Activated CD4-positive, alpha-beta T cell treated with anti-CD3 and anti-CD28 coated beads for 48 hours (primary cell): ENCODE measurements at places on chromosomes 4 and X.

GRCh38 chr4:132669786-132670185, 479.3 kb upstream of the PCDH10 start:
- DNase-seq, result no peak

GRCh38 chr4:38144031-38144430, 183.8 kb downstream of the PTTG2 start:
- no peak for DNase-seq

- peak; percentile 79 for DNase-seq
Observed at GRCh38 chrX:40175511-40176350, 78.0 kb upstream of the BCOR start.

DNA sequence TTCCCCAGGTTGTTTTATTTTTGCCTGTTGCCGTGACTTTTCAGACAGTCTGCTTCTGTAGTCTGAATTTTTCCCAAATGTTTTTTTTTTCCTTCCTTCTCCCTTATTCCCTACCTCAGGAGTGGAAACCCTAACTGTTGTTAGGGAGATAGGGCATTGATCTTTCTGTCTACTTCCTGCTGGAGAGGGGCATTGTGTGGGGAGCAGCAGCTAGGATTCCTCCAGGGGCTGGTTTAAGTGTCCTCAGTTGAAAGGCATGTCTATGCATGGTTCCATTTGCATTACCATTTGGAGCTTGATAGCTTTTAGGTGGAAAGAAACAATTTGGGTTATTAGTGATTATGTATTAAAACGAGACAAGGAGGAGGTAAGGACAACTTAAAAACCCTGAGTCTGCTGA, 383.9 kb downstream of the DCAF12L2 start:
- DNase-seq, result no peak

GRCh38 chr4:153216546-153216945, 12.3 kb downstream of the TRIM2 start:
- no peak for DNase-seq

DNA sequence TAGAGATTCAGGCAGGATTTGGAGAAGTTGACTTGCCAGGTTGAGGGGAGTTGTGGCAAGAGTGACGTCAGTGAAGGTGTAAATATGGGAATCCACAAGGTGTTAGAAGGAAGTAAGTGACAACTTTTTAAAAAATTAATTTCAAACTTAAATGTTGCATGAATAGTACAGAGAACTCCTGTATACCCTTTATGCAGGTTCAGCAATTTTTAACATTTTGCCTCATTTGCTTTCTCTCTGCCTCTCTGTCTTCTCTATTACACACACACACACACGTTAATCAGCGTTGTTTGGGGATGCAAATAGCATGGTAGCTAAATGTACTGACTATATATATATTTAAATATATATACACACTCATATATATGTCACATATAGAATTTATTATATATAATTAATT, 273.7 kb downstream of the SMARCA1 start:
- DNase-seq, result no peak

- no peak for DNase-seq
Observed at GRCh38 chr4:26022346-26023202, 108.6 kb downstream of the SMIM20 start.

- no peak for DNase-seq
Observed at GRCh38 chr4:29927895-29928294, 792.3 kb upstream of the PCDH7 start.

- no peak for DNase-seq
Observed at GRCh38 chrX:150182161-150182560, 181.0 kb upstream of the MAMLD1 start.

- DNase-seq, result no peak
Observed at GRCh38 chr4:26174027-26174426, 146.8 kb upstream of the RBPJ start.

DNA sequence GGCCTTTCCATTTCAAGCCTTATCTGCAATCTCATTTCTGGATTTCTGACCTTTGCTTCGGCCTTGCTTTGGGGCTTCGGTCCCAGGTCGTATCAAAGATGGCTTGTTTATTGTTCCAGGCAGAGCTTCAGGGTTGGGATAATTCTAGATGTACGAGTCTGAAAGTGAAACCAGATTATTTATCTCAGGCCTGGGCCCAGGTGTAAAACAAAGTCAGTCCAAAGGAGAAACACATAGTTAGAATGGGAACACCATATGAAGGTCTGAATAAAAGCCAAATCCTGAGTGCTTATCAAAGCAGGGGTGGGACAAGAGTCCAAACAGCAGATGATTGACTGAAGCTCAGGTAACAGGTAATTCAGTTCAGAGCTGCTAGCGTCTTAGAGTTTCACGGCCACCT, 17.1 kb downstream of the PRIMPOL start:
- no peak for DNase-seq

GRCh38 chrX:734362-734761, 103.8 kb downstream of the SHOX start:
- DNase-seq, result no peak

GRCh38 chr4:118757761-118758251, 72.6 kb downstream of the METTL14 start:
- DNase-seq, result no peak

- no peak for DNase-seq
Observed at GRCh38 chrX:66632981-66633380, 5.9 kb downstream of the EDA2R start.

GRCh38 chr4:2820216-2820982, 23.2 kb upstream of the ADD1 start:
- DNase-seq, result no peak
